ENCODE measurements at places on chromosomes 16 and 17. TPM values are rescaled to one million over a fixed set of nuclear protein-coding genes. Genes with fewer than 3 reads are reported as not detected.

CHST5 gene
- 0.15 TPM for polyA plus RNA-seq

SDR42E1 gene
- 2.5 TPM for polyA plus RNA-seq

DNA sequence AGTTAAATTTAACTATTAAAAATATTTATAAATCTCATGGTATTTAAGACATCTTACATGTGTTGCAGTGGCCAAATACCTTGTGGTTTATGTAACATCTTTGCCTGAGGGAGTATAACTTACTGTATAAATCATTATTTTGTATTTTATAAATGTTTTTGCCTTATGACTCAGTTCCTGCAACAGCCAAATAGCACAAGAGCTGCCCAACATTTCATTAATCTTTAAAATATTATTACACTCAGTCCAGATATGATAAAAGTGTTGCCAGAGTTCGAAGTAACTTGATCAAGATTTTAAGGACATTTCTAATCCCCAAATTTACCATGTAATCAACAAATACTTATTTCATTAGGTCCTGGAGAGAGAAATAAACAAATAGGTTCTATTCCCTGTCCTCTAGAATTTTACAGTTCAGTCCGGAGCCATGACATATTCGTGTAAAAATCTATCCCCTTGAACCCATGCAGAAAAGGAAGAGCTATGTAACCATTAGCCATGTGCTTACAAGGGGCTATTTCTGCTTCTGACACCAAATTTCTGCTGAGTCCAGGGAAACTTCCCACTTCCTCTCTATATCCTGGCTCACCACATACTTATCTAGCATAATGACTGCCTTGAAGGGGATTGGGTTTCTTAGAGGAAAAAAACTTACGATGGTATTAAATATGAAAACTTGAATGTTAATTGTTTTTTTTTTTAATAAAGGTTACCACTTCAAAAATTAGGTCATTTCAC, 44.0 kb downstream of the IRX6 start:
- H3K4me1 ChIP-seq = no peaks in the 10 kb centered on the region
- H3K27ac ChIP-seq = no peak overlapping the region
- H3K27me3 ChIP-seq = peaks cover 17% of the 10 kb centered on the region
- no peaks in the 10 kb centered on the region for H3K36me3 ChIP-seq
- H3K4me3 ChIP-seq = no peak overlapping the region

GRCh38 chr17:22171631-22172030, 479.3 kb downstream of the KCNJ18 start:
- no peaks in the 10 kb centered on the region for H3K4me1 ChIP-seq
- DNase-seq = no peak
- no peaks in the 10 kb centered on the region for H3K36me3 ChIP-seq
- no peak overlapping the region for H3K27ac ChIP-seq

DNA sequence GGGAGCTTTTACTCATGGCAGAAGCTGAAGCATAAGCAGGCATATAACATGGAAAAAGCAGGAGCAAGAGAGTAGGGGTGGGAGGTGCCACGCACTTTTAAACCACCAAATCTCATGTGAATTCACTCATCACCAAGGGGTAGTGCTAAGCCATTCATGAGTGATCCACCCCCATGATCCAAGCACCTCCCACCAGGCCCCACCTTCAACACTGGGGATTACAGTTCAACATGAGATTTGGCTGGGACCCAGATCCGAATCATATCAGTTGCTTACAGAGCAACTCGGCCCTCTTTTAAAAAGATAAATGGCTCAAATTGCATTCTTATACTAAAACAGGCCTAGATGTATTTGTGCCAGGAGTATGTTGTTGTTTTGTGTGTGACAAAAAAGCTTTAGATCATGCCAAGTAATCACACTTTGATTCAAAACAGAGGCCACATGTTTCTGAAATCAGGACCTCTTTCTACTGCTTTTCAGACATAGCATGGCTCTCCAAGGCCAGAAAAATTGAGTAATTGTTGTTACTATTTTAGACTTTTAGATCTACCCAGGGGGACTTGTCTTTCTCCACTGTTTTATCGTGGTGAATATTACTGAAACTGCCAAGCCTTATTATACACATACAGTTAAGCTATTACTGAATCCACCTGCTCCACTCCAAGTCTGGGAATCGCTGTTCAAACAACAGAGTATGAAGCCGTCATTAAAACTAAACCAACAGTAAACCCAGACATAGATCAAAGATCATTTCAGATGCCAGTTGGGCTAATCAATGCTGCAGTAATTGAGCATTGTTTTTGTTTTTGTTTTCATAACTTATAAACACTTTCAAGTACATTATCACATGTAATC, 163.3 kb downstream of the KCNJ2 start:
- DNase-seq = no peak
- H3K4me3 ChIP-seq = no peak overlapping the region
- H3K27me3 ChIP-seq = no peaks in the 10 kb centered on the region
- H3K36me3 ChIP-seq = no peaks in the 10 kb centered on the region

DNA sequence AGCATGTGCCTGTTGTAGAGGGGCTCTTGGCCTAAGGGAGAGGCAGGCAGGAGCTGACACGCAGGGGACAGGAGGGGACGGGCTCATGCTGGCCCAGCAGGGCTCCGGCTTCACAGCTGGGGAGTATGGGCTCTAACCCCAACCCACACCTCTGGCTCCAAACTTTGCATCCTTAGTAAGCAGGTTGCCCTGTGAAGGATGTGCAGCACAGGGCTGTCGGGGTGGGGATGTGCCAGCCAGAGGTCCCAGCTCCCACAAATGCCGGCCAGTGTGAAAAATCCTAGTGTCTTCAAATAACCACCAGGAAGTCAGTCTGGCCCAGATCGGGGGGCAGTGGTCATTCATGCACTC, 14.0 kb upstream of the FAM83G start:
- H3K4me3 ChIP-seq = no peak overlapping the region
- no peak overlapping the region for H3K27ac ChIP-seq
- no peaks in the 10 kb centered on the region for H3K4me1 ChIP-seq
- DNase-seq = peak; percentile 22
- no peaks in the 10 kb centered on the region for H3K36me3 ChIP-seq
- no peaks in the 10 kb centered on the region for H3K27me3 ChIP-seq

- peaks cover 19% of the 10 kb centered on the region for H3K4me1 ChIP-seq
- no peak for DNase-seq
- peak overlapping the region; percentile 93 for H3K27ac ChIP-seq
- H3K4me3 ChIP-seq = peak overlapping the region; percentile 90
- H3K27me3 ChIP-seq = no peaks in the 10 kb centered on the region
Observed at GRCh38 chr16:15641753-15642556, 999 bp downstream of the MARF1 start.

- no peaks in the 10 kb centered on the region for H3K4me1 ChIP-seq
- H3K27ac ChIP-seq = no peak overlapping the region
- H3K36me3 ChIP-seq = no peaks in the 10 kb centered on the region
- DNase-seq = no peak
- H3K27me3 ChIP-seq = no peaks in the 10 kb centered on the region
- no peak overlapping the region for H3K4me3 ChIP-seq
Observed at GRCh38 chr17:45869676-45870341, 24.5 kb upstream of the MAPT start.

DNA sequence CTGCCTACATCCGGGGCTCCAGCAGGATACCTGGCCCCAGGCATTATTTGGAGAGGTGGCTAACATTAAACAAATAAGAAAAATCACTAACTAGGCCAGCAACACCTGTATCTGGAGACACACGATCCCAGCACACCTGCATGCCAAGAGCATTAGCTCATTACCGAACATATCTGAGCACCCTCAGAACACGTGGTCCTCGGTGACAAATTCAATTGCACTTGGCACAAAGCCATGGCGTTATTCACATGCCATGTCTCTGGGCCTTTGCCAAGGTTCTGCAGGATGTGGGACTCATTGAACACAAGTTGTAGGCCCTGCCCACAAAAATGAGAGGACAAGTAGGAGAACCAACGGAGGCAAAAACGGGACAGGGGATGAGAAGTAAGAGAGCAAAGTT, 552.3 kb downstream of the TOX3 start:
- H3K36me3 ChIP-seq = no peaks in the 10 kb centered on the region
- H3K4me1 ChIP-seq = peaks cover 12% of the 10 kb centered on the region
- DNase-seq = peak; percentile 90
